ENCODE measurements at places on chromosomes 11 and 22.

GRCh38 chr11:69511358-69512055, 30.0 kb downstream of the LINC01488 start:
- no peak for DNase-seq

DNA sequence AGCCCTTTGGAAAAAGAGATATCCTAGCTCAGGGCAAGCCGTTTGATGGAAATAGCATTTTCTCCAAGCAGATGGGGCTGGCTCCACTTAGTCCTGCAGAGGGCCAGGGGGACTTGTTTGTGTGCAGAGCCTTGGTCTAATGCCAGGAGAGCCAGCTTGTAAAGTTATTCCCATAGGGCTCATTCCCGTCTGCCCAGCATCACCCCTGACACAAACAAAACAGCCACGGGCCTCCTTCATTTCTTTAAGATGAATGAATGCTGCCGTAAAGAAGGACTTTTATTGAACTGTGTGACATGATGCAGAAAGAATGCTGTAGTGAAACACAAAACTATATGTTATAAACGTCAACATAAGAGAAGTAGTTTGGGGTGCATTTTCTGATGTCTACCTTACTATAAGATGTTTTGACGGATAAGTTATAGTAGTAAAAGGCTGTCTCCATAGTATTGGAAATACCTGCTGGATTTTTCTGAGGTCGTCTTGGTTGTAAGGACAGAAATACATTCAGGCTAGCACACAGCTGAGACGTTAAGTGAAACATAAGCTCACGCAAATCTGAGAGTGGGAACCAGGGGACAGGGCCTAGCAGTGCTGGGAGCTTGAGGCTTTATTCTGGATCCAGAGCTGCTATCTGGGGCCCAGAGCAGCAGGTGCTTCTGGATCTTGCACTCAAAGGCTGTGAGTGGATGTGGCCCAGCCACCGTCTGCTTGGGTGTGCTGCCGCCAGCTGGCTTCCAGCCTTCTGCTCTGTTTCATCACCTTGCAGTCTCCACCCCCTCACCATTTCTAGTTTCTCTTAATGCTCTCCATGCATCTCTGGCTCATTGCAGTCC, 53.3 kb downstream of the NCAM1 start:
- no peak for DNase-seq

DNA sequence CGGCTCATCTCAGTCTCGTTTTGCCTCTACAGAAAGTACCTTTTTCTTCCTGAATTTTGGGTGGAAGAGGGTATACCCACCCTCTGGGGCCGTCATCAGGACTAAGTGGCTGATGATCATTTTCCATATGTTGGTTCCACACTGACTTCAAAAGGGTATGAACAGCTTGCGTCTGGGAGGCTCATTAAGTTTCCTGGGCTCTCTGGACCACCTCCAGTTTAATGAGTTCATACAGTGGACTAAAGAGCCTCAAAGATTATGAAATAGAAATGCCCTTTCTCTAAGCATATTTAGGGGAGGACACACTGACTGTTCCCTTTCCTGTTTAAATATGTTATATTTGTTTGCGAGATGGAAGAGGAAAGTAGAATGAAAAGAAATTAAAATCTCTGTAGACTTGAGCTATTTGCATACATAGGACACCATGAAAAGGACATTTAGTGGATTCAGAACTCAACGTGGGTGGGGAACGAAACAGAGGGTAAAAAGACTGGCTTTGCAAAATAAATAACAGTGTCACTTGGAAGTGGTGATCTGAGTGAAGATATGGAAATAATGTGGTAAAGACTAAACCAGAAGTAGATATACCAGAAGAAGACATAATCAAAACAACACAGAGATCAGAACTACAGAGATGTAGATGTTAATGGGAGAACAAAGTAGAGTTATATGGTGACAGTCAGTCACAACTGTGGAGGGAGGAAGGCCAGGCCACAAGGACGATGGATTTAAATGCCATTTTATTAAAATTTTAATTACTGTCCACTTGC, 18.7 kb downstream of the LDLRAD3 start:
- DNase-seq: no peak

- no peak for DNase-seq
These were observed 12.7 kb upstream of the PAX6 start for GRCh38 chr11:31823644-31824331.

- no peak for DNase-seq
These were observed 238.1 kb downstream of the CADM1 start for GRCh38 chr11:115266066-115266639.

- no peak for DNase-seq
These were observed 10.7 kb downstream of the TTLL1 start for GRCh38 chr22:43078522-43078921.

Data from activated CD4-positive, alpha-beta memory T cell treated with anti-CD3 and anti-CD28 coated beads for 36 hours (primary cell).